ENCODE measurements at places on chromosomes 5 and 9. TPM values are rescaled to one million over a fixed set of nuclear protein-coding genes. Genes with fewer than 3 reads are reported as not detected.

The PTGER4 gene
- 40.0 TPM for total RNA-seq

The FAM78A gene
- 0.64 TPM for total RNA-seq

The PPIP5K2 gene
- 80.0 TPM for total RNA-seq

The GABRA1 gene
- total RNA-seq, result not detected

DNA sequence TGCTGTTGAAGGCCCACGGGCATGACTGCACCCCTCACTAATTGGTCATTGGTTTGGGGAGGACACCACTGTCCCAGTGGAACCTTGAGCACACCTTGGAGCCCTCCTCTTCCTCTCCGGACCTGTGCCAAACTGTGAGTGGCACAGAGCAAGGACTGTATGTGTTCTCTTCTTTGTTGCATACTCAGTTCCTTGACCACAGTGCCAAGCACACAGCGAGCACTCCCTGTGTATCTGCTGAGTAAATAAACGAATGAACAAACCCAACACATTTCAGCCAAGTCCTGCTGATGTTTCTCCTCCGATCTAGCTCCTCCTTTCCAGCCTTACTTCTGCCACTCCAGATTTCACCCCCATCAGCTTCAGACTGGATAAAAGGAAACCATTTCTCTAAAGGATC is 2.7 kb upstream of the TRIM52 start:
- DNase-seq, result no peak
- H3K4me3 ChIP-seq, result peak overlapping the region; percentile 100
- peaks cover 42% of the 10 kb centered on the region for H3K4me1 ChIP-seq
- no peaks in the 10 kb centered on the region for H3K27me3 ChIP-seq
- peaks cover 11% of the 10 kb centered on the region for H3K36me3 ChIP-seq

DNA sequence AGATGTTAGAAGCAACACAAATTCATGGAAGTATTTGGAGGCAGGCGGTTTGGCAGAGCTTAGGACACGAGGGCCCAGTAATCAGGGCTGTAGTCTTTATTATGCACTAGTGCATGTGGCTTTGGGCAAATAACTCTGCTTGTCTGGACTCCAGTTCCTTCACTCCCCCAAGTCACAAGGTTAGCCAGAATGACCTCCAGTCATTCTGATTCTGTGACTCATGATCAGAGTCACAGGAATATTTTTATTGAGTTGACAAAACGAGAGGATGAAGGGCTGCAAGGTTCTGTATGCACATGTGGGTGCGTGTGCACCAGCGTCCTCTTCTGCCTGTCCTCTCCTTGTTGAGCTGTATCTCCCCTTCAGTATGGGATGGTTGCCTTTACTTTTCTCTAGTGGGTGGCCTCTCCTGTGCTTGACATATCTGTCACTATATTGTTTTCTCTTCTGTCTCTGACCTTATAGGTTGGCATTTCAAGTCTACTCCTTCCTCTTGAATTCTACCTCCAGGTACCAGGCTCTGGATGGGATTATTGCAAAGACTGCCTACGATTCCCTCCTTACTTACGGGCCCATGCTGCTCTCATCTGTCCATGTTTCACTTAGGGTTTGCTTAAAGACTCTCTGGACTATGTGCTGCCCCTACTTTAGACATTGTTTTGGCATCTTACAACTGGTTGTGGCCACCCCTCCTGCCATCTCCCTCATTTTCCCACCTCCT is 94.6 kb downstream of the KDM4C start:
- no peak overlapping the region for H3K4me3 ChIP-seq
- no peak for DNase-seq
- H3K27ac ChIP-seq, result no peak overlapping the region
- peaks cover 11% of the 10 kb centered on the region for H3K4me1 ChIP-seq

- peaks cover 16% of the 10 kb centered on the region for H3K4me1 ChIP-seq
- H3K4me3 ChIP-seq, result no peak overlapping the region
- H3K27ac ChIP-seq, result no peak overlapping the region
These were observed 9.2 kb downstream of the INSYN2B start for GRCh38 chr5:169970911-169971765.

DNA sequence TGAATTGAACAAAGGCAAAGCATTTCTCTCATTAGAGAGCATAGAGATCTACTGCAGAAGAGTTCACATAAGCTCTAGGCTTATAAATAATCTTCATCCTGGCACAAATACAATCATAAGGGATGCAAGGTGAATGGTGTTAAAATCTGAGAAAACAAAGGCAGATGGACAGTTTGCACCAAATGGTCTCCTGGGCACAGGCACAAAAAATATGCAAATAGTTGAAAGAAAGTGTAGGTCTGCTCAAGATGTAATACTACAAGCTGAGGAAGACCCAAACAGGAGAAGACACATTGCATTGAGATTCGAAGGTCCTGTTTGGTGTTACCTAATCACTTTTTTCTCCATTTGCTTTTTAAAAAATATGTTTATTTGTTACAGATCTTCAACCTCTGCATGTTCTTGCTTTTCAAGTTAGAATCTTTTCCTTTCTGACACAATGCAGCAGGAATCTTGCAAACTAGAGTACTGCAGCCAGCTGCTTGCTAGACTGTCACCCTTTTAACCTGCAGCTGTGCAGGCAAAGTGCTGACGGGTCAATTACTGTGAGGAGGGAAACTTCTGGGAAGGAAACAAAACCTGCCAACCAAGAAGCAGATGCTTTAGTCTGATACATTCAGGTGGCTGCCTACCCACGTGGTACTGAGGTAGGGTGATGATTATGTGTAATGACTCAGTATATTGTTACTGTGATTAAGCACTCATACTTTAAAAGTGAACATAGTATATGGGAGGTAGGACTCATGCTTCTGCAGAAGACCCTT is 1048.6 kb upstream of the SEMA6A start:
- H3K27me3 ChIP-seq, result no peaks in the 10 kb centered on the region
- H3K4me3 ChIP-seq, result no peak overlapping the region
- peaks cover 2% of the 10 kb centered on the region for H3K36me3 ChIP-seq
- no peak for DNase-seq

DNA sequence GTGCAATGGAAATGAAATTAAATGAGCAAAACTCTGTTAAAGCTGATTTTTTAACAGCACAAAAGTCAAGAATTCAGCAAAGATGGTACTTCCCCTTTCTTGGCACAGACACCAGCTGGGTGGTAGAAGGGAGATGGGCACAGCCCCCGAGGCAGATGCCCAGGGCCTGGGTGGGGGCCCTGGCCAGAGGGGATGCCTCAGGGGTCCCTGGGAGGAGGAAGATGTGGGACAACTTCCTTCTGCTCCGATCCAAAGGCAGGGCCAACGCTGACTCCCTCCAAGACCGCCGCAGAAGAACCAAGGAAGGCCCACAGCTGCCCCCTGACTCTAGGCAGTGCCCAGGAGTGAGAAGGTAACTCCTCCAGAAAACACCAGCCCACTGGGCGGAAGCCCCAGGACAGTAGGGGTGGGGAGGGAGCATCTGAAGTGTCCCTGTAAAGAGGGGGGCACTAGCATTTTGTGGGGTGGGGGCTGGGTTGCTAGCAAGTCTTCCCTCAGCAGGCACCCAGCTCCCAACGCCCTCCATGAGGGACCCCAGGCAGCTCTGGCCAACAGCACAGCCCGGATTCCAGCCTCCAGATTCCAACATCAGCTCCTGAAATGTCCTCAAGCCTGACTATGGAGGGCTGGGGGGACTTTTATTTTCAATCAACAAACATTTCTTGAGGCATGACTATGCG is 4.9 kb downstream of the NACC2 start:
- H3K36me3 ChIP-seq, result no peaks in the 10 kb centered on the region
- H3K27me3 ChIP-seq, result no peaks in the 10 kb centered on the region
- peaks cover 24% of the 10 kb centered on the region for H3K4me1 ChIP-seq
- H3K27ac ChIP-seq, result no peak overlapping the region
- H3K4me3 ChIP-seq, result no peak overlapping the region

GRCh38 chr5:94245608-94246007 is 372.8 kb downstream of the KIAA0825 start:
- DNase-seq, result no peak
- no peak overlapping the region for H3K4me3 ChIP-seq
- H3K27ac ChIP-seq, result no peak overlapping the region
- H3K27me3 ChIP-seq, result no peaks in the 10 kb centered on the region
- peaks cover 14% of the 10 kb centered on the region for H3K4me1 ChIP-seq
- H3K36me3 ChIP-seq, result no peaks in the 10 kb centered on the region

DNA sequence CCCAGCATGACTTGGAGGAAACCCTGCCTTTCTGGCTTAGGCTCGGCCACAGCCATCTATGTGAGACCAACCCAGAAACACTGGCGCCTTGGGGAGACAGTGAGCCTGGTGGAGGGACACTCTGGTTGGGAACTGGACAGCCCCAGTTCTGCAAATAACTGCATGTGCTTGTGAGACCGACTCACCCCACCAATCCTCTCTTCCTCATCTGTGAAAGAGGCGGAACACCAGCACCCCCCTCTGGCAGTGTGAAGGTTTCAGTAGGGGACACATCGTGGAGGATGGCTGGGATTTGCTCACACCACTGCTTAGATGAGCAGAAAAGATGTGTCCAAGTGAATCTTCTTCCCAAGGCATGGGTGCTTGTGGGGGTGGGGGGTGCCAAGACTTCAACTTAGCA is 43.4 kb upstream of the N4BP3 start:
- peaks cover 25% of the 10 kb centered on the region for H3K27me3 ChIP-seq
- DNase-seq, result no peak
- H3K27ac ChIP-seq, result no peak overlapping the region
- H3K36me3 ChIP-seq, result no peaks in the 10 kb centered on the region

DNA sequence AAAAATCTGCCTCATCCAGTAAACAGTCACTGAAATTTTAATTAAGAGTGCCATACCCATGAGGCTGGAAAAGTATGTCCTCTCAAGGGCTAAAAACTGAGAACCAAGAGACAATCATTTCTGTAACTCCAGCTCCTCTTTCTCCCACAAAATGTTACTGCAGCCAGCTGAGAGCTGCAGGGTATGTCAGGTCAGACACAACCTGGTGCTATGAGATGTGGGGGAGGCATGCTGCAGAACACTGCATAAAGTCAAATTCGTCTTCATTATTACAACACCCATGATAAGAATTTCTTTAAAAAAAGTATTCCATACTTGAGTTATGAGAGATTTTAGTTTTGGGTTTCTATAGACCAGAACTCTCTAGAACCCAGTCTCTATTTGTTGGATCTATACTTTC is 162.2 kb downstream of the CDC42SE2 start:
- H3K4me1 ChIP-seq, result peaks cover 15% of the 10 kb centered on the region
- no peak overlapping the region for H3K27ac ChIP-seq
- DNase-seq, result no peak
- H3K4me3 ChIP-seq, result no peak overlapping the region
- peaks cover 17% of the 10 kb centered on the region for H3K36me3 ChIP-seq
- H3K27me3 ChIP-seq, result no peaks in the 10 kb centered on the region

GRCh38 chr9:133780962-133781827 is 43.0 kb upstream of the SARDH start:
- peaks cover 16% of the 10 kb centered on the region for H3K4me1 ChIP-seq
- H3K36me3 ChIP-seq, result peaks cover 9% of the 10 kb centered on the region
- no peak overlapping the region for H3K27ac ChIP-seq
- H3K4me3 ChIP-seq, result no peak overlapping the region
- DNase-seq, result no peak
- no peaks in the 10 kb centered on the region for H3K27me3 ChIP-seq

GRCh38 chr5:43367909-43368669 is 44.1 kb downstream of the CCL28 start:
- no peak for DNase-seq
- H3K27ac ChIP-seq, result no peak overlapping the region
- no peaks in the 10 kb centered on the region for H3K4me1 ChIP-seq
- no peaks in the 10 kb centered on the region for H3K36me3 ChIP-seq
- no peak overlapping the region for H3K4me3 ChIP-seq

DNA sequence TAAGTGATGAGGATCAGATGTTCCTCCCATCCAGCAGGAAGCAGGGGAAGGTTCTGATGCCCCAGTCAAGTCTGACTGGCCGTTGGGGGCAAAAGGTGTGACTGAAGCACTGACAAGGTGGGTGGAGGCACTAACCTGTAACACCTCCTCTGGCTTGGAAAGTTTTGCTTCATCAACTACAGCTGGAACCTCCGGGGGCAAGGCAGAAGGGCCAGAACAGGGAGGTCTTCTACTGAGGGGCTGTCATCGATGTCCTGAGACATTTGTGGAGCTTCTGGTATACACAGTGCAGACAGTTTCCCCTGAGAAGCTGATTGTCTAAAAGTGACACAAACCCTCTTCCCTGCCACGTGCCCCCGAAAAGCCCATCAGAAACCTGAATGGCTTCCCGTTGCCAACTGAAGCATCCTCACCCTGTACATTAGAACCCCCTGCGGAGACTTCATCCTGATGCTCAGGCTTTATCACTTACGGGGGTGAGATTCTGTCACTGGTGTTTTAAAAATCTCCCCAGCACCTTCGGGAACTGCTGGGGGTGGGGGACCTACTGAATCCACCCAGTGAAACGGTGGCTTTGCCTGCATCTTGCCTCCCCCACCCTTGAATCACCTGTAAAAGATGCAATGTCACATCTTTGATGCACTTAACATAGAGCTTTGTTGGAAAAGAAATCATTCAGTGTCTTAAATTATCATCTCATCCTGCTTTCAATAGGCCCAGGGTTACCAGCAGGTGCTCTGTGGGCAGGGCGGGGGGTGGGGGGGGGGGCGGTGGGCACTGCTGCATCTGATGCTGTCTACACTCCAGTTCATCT is 24.6 kb downstream of the TRAF1 start:
- no peak overlapping the region for H3K27ac ChIP-seq
- no peak overlapping the region for H3K4me3 ChIP-seq
- DNase-seq, result no peak
- no peaks in the 10 kb centered on the region for H3K27me3 ChIP-seq
- H3K36me3 ChIP-seq, result no peaks in the 10 kb centered on the region
- H3K4me1 ChIP-seq, result no peaks in the 10 kb centered on the region

DNA sequence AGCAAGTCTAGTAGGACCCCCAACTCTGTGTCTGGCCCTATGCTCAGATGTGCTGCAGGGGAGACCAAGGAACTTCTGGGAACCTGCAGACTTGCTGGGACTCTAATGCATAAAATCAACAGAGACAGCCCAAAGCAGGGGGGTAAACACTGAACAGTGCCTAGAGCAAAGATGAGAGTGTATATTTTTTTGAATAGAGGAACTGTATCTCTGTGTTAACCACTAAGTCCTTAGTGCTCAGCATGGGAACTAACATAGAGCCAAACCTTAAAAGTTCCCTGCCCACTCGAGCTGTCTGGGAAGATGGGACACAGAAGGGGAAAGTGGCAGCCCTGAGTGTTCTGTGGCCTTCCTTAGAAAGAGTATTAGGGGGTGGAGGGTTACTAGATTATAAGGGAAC is 51.9 kb downstream of the C5orf15 start:
- no peak overlapping the region for H3K27ac ChIP-seq
- no peaks in the 10 kb centered on the region for H3K27me3 ChIP-seq
- H3K36me3 ChIP-seq, result no peaks in the 10 kb centered on the region
- peaks cover 65% of the 10 kb centered on the region for H3K4me1 ChIP-seq
- H3K4me3 ChIP-seq, result no peak overlapping the region

DNA sequence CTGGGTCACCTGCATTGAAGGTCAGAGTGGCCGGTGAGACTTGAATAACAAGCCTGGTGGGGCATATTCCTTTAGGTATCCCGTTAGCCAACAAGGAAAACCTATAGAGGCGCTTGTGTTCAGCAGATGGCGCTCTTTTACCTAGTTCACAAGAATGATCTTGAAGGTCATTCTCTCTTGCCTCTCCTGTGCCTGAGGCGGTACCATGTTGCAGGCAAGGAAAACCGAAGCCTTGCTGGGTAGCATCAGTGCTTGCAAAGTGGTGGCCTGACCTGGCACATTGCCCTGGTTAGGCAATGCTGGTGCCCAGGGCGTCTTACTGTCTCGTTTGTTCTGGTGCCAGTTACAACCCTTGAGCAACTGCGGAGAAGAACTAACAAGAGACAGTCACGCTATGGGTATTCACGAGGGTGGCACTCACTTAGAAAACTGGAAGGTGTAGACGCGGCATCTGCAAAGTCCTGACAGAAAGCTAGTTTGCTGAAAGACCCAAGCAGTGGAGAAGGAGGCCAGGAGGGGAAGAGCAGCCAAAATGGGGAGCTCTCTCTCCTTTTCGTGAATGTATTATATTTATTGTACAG is 56.7 kb downstream of the AOPEP start:
- peak overlapping the region; percentile 71 for H3K27ac ChIP-seq
- peak; percentile 24 for DNase-seq
- no peaks in the 10 kb centered on the region for H3K27me3 ChIP-seq
- no peak overlapping the region for H3K4me3 ChIP-seq
- peaks cover 28% of the 10 kb centered on the region for H3K4me1 ChIP-seq

All from mesothelial cell of epicardium (in vitro differentiated cells).